ENCODE measurements at places on chromosomes 4 and X.

GRCh38 chrX:24018809-24019208, 8.2 kb downstream of the KLHL15 start:
- no peak for DNase-seq

GRCh38 chr4:3418029-3418762, 23.6 kb upstream of the HGFAC start:
- DNase-seq, result no peak

GRCh38 chrX:23898412-23898959, 9.3 kb downstream of the APOO start:
- DNase-seq, result no peak

- no peak for DNase-seq
These were observed 1.1 kb downstream of the FBXL5 start for GRCh38 chr4:15653864-15654592.

Measured in DMS153 (cell line).